ENCODE measurements at places on chromosomes 2 and 18.
A peak's percentile ranks its signal among the peaks of the same experiment; 100 is the strongest.

DNA sequence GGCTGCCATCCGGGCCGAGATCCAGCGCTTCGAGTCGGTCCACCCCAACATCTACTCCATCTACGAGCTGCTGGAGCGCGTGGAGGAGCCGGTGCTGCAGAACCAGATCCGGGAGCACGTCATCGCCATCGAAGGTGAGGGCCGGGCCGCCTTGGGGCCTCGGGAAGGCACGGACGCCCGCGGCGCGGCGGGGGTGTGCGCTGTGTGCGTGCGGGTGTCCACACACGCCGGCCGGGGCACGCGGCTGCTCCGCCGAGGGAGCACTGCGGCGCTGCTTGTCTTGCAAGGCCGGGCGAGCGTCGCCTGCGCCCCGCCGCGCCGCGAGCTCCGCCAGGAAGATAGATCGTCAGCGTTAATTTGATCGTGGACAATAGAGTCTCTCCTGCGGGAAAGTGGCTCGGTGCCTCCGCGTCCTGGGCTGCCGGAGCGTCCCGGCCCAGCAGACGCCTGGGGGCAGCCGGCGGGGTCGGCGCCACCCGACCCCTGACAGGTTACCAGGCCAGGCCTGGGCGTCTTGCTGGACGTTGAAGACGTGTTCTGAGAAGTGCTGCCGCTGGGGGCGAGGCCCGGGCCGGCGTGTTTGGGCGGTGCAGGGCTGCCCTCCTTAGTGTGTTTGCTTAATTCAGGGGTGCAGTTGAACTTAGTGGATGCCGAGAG lies 1.0 kb downstream of the AGAP1 start:
- no peak for DNase-seq

GRCh38 chr2:96951125-96951654 lies 35.2 kb downstream of the FAM178B start:
- DNase-seq, result peak; percentile 65

- DNase-seq, result no peak
These were observed 44.9 kb downstream of the STK25 start for GRCh38 chr2:241463276-241464135.

DNA sequence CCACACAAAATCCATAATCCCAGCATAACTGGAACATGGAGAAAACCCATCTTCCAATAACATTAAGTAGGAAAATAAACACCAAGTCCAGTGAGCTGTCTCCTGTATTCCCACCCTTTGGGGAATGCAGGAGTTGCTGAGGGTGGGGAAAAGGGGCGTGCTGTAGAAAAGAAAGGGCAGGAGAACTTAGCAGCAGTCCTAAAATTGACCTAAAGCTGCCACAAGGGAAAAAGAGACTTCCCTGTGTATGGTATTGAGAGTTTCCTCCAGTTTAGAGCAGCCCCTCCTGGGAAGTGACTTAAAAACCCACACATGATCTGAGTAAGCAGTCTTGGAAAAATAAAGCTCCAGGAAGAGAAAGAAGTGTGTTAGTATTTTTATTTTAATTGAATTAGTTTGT lies 428.8 kb downstream of the THSD7B start:
- no peak for DNase-seq

GRCh38 chr2:201964631-201965206 lies 68.9 kb upstream of the FZD7 start:
- DNase-seq, result no peak

Data from NCI-H774 (cell line).